ENCODE measurements at places on chromosomes 7 and 10.

DNA sequence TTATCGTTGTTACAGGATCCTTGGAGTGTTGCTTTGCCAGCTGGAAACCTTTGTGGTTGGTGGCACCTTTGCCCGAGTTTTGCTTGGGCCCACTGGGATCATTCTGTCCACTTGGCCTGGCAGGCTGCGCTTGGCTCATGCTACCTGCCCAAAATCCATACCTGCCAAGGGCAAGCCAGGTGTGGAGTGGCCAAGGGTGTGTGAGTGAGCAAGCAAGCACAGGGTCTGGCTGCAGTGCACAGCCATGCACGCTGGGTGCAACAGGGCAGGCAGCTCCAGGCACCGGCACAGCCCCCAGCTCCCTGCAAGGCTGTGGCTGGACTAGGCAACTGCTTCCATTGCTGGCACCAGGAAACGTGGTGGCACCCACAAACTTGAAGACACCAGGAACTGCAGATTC is 421.8 kb downstream of the ARL4A start:
- no peak for DNase-seq

DNA sequence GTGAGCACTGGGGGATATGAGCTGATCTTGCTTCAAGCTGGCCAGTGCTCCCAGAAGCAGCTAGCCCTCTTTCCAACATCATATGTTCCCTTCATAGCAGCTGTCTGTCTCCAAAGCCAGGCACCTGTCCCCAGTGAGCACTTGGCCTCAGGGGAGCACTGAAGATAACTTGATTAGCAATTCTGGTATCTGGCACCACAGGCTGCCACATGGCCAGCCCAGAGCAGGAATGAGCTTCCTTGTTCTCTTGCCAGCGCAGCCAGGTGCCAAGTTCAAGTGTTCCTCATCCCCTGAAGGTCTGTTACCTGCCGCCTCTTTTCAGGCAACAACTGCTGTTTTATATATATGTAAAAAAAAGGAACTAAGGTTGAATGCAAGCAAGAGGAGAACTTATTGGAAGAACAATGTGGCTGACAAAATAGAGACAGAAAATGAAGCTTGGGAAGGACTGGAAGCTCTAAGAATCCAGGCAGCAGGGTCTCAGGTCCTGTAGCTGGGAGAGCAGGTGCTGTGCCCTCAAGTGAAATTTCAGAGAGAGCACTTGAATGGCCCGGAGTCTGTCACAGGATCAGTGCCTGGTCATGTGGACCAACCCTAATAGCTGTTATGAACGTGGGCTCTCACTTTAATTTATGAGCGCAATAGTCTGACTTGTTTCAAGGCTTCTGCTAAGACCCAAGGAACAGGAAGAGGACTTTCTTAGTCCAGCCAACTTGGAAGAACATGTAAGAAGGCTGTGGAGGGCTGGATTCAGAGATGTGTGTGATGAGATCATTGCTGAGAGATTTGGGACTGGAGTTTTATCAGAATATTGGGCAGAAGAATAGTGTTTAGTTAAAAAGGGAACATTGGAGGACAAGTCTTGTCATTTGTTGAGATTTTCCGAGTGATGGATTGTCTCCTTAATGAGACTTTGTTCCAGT is 267.2 kb downstream of the GLRX3 start:
- DNase-seq, result no peak

- DNase-seq, result no peak
Observed at GRCh38 chr7:42671627-42672026, 240.2 kb downstream of the C7orf25 start.

- DNase-seq, result no peak
Observed at GRCh38 chr7:116582806-116583444, 58.1 kb downstream of the CAV1 start.

DNA sequence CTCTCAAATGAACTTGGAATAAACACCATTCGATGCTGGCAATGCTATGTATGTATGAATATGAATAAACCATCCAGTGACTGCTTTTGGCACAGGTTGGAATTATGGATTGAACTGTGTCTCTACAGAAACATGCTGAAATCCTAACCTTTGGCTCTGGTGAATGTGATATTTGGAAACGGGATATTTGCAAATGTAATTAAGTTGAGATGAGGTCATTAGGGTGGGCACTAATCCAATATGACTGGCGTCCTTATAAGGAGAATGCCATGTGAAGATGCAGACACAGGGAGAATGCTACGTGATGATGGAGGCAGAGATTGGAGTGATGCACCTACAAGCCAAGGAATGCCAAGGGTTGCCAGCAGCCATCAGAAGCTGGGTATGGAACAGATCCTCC is 3.4 kb upstream of the ACTR3B start:
- no peak for DNase-seq

- DNase-seq, result no peak
Observed at GRCh38 chr10:51083356-51083853, 9.1 kb downstream of the PRKG1 start.

- DNase-seq, result no peak
Observed at GRCh38 chr7:36939816-36940215, 215.5 kb upstream of the AOAH start.

DNA sequence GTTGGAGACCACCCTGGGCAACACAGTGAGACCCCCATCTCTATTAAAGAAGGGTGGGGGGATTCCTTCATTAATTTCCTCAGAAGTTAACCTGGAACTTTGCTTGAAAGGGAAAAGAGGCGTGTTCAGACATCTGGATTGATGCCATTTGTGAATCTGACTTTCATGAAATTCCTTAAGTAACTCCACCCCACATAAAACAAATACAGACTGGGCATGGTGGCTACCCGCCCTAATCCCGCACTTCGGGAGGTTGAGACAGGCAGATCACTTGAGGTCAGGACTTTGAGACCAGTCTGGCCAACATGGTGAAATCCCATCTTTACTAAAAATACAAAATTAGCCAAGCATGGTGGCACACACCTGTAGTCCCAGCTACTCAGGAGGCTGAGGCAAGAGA is 75.0 kb downstream of the EEPD1 start:
- no peak for DNase-seq

DNA sequence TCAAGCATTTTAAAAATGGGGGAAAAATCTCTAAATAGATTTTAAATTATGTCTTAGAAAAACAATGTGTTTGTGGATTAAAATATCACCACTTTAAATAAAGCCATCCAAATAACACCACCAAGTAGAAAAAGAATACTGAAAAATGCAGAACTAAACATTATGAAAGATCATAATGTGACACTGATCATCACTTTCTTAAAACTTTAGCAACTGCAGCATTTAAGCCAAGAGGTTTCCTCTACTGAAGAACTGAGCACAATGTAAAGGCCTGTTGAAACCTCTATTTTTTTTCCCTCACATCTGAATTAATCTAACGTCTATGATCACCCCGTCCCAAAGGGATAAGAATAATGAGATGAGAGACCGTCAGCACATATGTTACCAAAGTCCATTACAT is 18.6 kb downstream of the MINDY3 start:
- no peak for DNase-seq

DNA sequence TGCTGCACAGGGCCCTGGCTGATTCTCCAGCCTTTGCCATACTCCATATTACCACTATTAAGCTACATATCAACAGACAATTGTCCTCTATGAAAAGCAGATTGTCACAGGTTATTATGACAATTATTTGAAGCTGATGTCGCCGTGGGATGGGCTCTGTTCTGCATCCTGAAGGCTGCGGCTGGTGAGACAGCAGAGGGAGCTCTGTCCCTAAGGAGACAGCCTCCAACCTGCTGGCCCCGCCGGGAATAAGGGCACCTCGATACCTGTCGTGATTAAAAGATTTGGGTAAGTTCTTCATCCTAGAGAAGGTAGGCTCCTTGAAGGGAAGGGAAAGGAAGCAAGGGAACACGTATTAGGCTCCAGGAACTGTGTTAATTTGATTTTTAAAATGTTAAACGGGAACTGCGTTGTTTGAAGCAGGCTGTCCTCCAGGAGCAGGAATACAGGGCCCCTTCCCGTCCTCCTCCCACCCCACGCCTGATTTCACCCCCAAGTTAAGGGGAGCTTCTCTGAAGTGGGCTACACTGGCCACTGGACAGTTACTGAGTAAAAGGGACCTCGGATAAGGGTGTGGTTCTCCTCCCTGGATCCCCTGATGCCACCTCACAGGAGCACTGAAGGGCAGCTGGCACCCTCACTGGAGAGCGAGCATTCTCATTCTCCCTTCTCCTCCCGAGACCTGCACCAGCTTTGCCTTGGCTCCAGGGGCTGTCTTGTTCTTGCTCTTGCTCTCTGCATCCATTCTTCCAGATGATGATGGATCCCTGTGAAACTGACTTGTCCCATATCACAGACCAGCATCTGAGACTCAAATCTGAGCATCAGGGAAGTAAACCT is 11.8 kb upstream of the TIAL1 start:
- DNase-seq, result peak; percentile 26

- DNase-seq, result no peak
Observed at GRCh38 chr10:83272666-83273434, 866.5 kb upstream of the GHITM start.

- peak; percentile 22 for DNase-seq
Observed at GRCh38 chr10:91796331-91797047, 1.7 kb upstream of the TNKS2 start.

- no peak for DNase-seq
Observed at GRCh38 chr10:21314906-21315644, 210.4 kb downstream of the SKIDA1 start.

GRCh38 chr7:28263622-28264271 is 83.2 kb upstream of the JAZF1 start:
- DNase-seq, result no peak

DNA sequence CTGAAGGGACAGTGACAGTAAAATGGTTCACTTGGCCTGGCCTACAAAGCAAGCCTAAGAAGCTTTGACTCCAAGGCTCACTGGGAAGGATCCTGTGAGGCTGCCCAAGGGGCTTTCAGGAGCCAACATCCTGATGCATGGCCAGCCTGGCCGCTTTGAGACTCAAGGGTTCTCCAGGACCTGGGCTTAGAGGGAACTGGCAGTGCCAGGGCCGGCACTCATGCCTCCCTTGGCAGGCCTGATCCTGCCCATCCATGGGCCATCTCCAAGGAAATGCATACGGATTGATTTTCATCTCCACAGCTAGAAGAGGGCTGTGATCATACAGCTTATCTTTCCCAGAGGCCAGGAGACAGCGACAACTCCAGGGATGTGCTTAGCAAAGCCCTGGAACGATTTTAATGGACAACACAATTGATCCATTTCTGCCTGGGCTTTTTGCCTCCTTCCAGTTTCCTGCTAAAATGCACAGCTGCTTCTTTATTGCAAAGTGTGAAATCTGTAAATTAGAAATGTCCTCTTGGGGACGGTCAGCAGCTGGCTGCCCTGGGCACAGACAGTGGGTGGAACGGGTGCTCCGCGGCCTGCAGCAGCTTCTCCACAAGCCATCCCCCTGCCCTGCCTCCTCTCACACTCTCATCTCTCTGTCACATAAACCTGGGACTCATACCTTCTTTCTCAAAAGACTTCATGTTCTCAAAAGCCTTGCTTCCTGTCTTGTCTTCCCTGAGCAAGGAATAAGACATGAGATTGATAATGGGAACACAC is 288.5 kb downstream of the GRID1 start:
- peak; percentile 23 for DNase-seq

DNA sequence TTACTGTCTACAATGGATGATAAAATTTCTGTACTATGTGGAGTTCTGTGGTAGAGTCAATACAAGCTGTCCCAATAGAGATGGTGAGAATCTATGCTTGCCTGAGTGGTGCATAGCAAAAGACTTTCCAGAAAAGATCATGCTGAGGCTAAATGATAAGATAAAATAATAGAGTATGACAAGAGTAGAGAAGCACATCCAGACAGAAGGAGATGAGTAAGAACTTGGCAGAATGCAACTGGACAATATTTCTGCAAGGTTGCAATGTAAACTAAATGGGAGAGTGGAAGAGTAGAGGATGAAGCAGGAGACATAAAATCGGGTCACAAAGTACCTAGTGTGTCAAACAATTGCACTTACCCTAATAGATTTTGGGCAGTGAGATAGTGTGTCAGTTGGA is 347.6 kb downstream of the MDFIC start:
- no peak for DNase-seq

- no peak for DNase-seq
Observed at GRCh38 chr7:101367676-101368075, 5.0 kb downstream of the COL26A1 start.

GRCh38 chr7:50197549-50197948 is 104.5 kb upstream of the ZPBP start:
- no peak for DNase-seq

Measured in globus pallidus (tissue), 1 donor.